ENCODE measurements at places on chromosomes 12 and 14. TPM values are rescaled to one million over a fixed set of nuclear protein-coding genes. Genes with fewer than 3 reads are reported as not detected.

The KIF26A gene
- 0.65 TPM for total RNA-seq

The ERG28 gene
- total RNA-seq: 13.4 TPM

The CMKLR1 gene
- not detected for total RNA-seq

DNA sequence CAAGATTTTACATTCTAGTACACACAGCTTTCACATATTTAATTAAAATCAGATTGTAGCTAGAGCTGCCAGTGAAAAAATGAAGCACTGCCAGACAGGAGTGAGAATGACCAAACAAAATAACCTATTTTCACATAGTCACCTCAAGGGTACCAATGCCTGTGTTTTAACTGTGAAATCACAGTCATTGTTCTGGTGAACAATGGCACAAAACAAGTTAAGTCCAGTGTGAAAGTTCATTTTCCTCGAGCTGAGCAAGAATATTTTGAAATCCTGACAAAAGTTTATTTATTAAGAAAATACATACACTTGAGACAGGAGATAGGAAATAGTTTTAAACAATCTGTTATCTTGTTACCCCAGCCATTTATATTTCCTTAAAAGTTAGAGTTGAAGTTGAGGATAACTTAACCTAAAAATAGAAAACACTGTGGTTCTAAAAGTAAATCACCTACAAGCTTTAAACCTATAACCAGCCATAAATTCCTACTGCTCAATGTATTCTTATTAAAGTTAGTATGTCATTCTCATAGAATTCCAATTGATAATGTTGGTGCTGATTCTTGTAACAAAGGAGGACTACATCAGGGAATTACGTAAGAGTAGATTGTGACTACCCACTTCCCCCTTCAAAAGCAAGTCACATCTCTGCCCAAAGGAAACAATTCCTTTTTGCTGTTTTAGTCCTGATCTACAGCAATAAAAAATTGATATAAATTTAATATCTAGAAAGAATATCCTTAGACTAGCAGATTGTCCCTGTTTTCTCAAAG lies 15.9 kb downstream of the DENND5B start:
- DNase-seq: no peak
- H3K36me3 ChIP-seq: no peaks in the 10 kb centered on the region
- H3K27ac ChIP-seq: no peak overlapping the region
- H3K4me1 ChIP-seq: no peaks in the 10 kb centered on the region
- H3K27me3 ChIP-seq: peaks cover 2% of the 10 kb centered on the region

DNA sequence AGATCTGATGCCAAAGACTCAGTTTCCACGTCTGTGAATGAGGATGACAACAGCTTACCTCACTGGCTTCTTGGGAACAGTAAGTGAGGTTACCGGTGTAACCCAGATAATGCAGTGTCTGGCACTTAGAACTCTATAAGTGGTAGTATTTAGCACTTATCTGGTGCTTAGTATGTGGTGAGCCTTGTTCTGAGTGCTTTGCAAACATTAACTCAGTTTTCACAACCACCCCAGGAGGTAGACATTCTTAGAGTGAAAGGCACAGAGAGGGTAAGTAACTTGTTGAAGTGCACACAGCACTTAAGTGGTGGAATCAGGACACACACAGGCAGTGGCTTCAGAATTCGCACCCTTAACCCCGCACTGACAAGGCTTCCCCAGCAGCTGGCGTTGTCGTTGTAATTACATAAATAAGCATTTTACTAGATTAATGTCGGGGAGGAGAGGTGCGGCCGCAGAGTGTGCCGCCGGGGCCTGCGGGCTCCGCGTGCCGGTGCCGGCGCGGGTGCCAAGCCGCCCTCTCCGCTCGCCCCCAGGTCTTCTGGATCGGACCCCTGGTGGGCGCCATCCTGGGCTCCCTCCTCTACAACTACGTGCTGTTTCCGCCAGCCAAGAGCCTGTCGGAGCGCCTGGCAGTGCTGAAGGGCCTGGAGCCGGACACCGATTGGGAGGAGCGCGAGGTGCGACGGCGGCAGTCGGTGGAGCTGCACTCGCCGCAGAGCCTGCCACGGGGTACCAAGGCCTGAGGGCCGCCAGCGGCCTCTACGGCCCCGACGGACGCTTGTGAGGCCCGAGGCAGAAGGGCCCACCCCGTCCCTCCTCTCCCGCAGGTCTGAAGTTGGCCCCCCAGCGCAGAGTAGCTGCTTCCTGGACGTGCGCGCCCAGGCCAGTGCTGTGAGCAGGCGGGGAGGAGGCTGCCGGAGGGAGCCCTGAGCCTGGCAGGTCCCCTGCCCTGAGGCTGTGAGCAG lies 4.6 kb downstream of the AQP2 start:
- no peak for DNase-seq
- H3K27ac ChIP-seq: no peak overlapping the region
- H3K4me3 ChIP-seq: no peak overlapping the region
- no peaks in the 10 kb centered on the region for H3K36me3 ChIP-seq
- no peaks in the 10 kb centered on the region for H3K4me1 ChIP-seq
- peaks cover 52% of the 10 kb centered on the region for H3K27me3 ChIP-seq

DNA sequence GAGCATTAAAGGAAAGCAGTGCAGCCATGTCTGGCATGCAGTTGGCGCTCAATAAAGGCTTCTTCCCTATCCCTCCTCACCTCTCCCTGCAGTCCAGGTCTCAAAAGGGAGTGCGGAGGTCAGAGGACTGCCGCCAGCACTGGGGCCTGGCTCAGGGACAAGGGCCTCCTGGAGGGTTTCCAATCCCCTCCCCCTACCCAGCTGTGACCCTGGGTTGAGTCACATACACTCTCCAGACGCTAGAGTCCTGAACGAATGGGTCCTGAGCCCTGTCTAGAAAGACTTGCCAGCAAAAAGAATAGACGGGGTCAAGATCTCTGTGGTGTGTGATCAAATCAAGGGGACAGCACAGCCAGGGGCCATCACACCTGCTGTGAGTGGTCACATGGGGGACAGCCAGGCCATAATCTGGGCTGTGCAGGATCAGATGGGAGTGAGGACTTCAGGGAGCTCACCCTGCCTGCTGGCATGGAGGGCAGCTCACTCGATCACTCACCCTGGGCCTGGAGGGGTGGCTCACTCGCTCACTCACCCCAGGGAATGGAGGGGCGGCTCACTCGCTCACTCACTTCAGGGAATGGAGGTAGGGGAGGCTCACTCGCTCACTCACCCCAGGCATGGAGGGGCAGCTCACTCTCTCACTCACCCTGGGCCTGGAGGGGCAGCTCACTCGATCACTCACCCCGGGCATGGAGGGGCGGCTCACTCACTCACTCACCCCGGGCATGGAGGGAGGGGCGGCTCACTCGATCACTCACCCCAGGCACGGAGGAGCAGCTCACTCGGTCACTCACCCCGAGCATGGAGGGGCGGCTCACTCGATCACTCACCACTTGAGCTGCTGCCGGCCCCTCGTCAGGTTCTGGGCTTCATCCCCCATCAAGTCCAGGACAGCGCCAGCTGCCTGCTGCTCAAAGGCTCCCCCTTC lies 12.8 kb downstream of the CFAP73 start:
- H3K27me3 ChIP-seq: no peaks in the 10 kb centered on the region
- H3K4me1 ChIP-seq: peaks cover 4% of the 10 kb centered on the region
- no peak for DNase-seq
- H3K4me3 ChIP-seq: no peak overlapping the region
- peaks cover 40% of the 10 kb centered on the region for H3K36me3 ChIP-seq

DNA sequence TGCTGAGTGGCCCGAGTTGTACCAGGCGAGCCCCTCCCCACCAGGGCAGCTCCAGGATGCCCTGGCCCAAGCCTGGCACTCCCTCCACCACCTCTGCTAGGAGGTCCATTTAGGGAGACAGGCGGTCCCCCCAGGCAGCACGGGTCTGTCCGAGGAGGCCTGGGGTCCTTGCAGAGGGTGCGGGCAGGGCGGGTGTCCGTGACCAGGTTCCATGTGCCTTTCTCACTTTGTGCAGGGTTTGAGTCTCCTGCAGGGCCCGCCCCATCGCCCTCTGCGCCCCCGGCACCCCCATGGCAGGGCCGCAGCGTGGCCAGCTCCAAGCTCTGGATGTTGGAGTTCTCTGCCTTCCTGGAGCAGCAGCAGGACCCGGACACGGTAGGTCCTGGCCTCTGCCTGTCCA lies 56.8 kb upstream of the TSPAN9 start:
- H3K27me3 ChIP-seq: peaks cover 1% of the 10 kb centered on the region
- DNase-seq: no peak
- H3K27ac ChIP-seq: no peak overlapping the region
- H3K4me3 ChIP-seq: no peak overlapping the region
- H3K4me1 ChIP-seq: no peaks in the 10 kb centered on the region
- H3K36me3 ChIP-seq: no peaks in the 10 kb centered on the region

DNA sequence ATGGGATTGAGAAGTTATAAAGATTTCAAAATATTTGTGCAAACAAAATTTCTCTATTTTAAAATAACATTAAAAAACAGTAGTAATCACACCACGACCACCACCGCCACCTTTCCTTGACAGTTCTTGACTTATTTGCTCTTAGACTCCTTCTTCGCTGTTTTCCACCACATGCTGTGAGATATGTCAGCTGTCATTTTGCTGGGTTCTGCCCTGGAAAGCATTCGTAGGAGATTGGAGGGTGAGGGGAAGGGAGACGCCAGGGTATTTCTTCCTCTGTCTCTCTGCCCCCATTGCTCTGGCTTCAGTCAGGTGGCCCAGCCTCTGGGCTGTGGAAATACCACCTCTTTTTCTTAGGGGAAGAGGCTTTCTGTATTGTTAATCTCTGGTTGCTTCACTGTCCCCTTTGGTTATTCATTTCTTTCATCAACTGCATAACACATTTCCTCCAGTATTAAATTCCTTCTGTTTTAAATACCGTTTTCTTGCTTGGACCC lies 186.2 kb downstream of the NEDD1 start:
- no peaks in the 10 kb centered on the region for H3K4me1 ChIP-seq
- H3K27me3 ChIP-seq: peaks cover 1% of the 10 kb centered on the region
- H3K4me3 ChIP-seq: no peak overlapping the region
- no peak overlapping the region for H3K27ac ChIP-seq
- no peaks in the 10 kb centered on the region for H3K36me3 ChIP-seq

GRCh38 chr12:77031745-77032144 lies 33.6 kb downstream of the E2F7 start:
- no peaks in the 10 kb centered on the region for H3K27me3 ChIP-seq
- no peak overlapping the region for H3K27ac ChIP-seq
- peak; percentile 7 for DNase-seq
- H3K4me1 ChIP-seq: peaks cover 4% of the 10 kb centered on the region
- no peak overlapping the region for H3K4me3 ChIP-seq

DNA sequence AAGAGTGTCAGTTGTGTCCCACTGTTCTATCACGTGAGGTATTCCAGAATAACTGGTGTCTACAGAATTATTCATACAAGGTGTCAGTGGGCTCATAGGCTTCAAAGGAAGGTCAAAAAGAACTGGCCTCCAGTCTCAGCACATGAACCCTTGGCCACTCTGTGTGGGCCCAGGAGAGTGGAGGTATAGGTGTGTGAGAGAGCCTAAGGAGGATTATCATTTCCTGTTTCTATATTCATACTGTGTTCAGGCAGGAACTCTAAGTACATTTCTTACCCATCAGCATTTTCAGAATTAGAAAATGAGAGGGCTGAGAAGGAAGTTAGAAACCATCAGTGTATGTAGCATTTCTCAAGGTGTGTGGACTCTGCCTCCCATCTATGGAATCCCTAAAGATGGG lies 87.0 kb downstream of the BTG1 start:
- H3K27ac ChIP-seq: peak overlapping the region; percentile 78
- DNase-seq: no peak
- H3K4me1 ChIP-seq: peaks cover 71% of the 10 kb centered on the region
- peaks cover 42% of the 10 kb centered on the region for H3K36me3 ChIP-seq
- H3K4me3 ChIP-seq: no peak overlapping the region

GRCh38 chr12:21823581-21823980 lies 49.1 kb upstream of the KCNJ8 start:
- no peaks in the 10 kb centered on the region for H3K4me1 ChIP-seq
- H3K36me3 ChIP-seq: no peaks in the 10 kb centered on the region
- no peak overlapping the region for H3K4me3 ChIP-seq
- DNase-seq: no peak
- H3K27ac ChIP-seq: no peak overlapping the region

GRCh38 chr14:70780396-70781075 lies 28.8 kb downstream of the MAP3K9 start:
- no peak overlapping the region for H3K4me3 ChIP-seq
- no peaks in the 10 kb centered on the region for H3K27me3 ChIP-seq
- H3K27ac ChIP-seq: no peak overlapping the region
- no peak for DNase-seq

DNA sequence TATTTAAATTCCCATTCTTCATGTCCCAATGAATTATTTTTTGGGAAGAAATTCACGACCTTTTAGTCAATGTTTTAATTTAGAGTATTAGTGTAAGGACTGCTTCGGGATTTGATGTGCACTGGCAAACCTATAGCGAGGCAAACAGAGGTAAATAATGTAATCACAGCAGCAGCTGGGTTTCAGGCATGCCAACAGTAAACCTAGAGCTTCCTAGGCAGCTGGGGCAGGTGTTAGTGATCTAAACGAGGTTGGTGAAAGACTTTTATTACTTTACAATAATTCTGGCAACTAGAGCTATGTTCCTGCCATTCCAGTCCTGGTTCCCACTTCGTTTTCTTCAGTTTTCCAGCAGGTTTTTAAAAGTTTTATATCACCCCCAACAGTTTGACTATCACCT lies 1036.4 kb upstream of the FOXG1 start:
- no peaks in the 10 kb centered on the region for H3K27me3 ChIP-seq
- H3K36me3 ChIP-seq: no peaks in the 10 kb centered on the region
- no peaks in the 10 kb centered on the region for H3K4me1 ChIP-seq
- no peak for DNase-seq

Measured in activated CD8-positive, alpha-beta T cell treated with anti-CD3 and anti-CD28 coated beads for 36 hours (primary cell).